ENCODE measurements at places on chromosomes 6 and 20.

DNA sequence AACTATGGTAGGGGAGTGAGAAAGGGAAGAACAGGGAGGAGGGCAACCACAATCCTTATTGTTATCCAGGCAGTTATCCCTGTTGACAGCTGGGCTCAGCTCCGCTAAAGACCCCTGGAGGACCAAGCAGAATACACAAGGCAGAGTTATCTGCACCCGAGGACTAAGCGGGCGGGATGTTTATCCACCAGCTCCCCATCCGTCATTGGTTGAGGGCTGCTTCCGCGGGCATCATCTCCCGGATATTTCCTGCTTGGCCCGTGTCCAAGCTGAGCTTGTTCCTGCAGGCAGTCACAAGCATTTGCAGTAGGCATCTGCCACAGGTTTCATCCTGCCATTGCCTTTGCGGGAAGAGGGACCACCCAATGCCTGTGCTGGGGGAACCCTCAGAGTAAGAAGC is 102.1 kb downstream of the DLGAP4 start:
- no peak for DNase-seq

DNA sequence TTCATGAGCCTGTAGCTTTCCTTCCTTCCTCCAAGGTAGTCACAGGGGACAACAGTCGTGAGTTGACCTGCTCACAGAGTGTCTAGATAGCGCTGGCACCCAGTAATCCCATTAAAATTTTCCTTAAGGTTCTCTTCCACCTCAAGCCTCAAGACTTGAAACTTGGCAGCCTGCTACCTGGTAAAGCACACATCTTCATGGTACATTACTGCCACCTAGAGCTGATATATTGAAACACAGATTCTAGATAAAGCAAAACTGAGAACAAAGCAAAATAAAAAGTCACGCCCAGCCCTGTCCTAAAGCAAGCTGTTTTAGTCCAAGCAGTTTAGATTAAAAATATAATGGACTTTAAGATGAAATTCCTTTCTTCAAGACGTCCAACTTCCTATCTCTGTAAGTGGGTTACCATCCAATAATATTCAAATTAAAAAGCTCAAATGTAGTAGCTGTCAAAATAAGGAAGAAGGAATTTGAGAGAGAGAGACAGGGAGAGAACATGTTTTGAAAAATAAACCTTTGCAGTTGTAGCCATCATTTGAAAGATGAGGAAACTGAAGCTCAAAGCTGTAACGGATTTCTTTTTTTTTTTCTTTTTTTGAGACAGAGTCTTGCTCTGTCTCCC is 50.7 kb upstream of the CD83 start:
- DNase-seq: no peak

DNA sequence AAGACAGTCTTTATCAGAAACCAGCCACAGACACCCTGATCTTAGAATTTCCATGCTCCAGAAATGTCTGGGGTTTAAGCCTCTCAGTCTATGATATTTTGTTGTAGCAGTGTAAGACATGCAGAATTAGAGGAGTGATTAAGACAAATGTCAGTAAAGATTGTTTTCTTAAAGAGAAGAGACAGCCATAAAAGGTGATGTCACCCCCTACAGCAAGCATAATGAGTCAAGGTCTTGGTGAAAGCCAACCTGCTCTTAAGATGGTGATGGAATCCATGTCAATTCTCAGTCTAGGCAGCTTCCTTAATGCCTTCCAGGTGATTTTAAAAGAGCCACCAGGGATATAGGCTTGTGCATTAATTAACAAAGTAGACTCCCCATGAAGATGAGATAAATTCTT is 849.9 kb upstream of the EPHA7 start:
- DNase-seq: no peak

GRCh38 chr6:80478030-80478429 is 371.6 kb downstream of the BCKDHB start:
- no peak for DNase-seq

GRCh38 chr20:37822141-37822601 is 80.8 kb upstream of the VSTM2L start:
- no peak for DNase-seq

- no peak for DNase-seq
These were observed 170.2 kb upstream of the PLN start for GRCh38 chr6:118377711-118378414.

All from hippocampal formation (tissue), 2 donors.